SK-MEL-5 (cell line): ENCODE measurements at places on chromosomes 13 and 19. TPM values are rescaled to one million over a fixed set of nuclear protein-coding genes. Genes with fewer than 3 reads are reported as not detected.

Gene AMER2
- 0.13 TPM in 1 of 2 replicates, not detected in the other for total RNA-seq

Gene KLK12
- total RNA-seq = not detected in 2 replicates

Gene IGLON5
- 0.11 TPM in 1 of 2 replicates, not detected in the other for total RNA-seq

Gene ERICH6B
- total RNA-seq = not detected in 2 replicates

Gene ZNF418
- 0.45 and 3.5 TPM in 2 replicates for total RNA-seq

Gene SERPINE3
- not detected in 2 replicates for total RNA-seq

Gene PRODH2
- total RNA-seq = not detected in 2 replicates

Gene RNF113B
- not detected in 2 replicates for total RNA-seq

Gene KRTDAP
- not detected in 2 replicates for total RNA-seq

Gene USHBP1
- total RNA-seq = not detected in 2 replicates

Gene ICAM5
- 0.29 and 0.66 TPM in 2 replicates for total RNA-seq

Gene TEX29
- 0.40 TPM in 1 of 2 replicates, not detected in the other for total RNA-seq

Gene NLRP5
- total RNA-seq = not detected in 2 replicates

Gene ZNF625
- total RNA-seq = 1.6 and 1.9 TPM in 2 replicates

Gene SPIB
- not detected in 2 replicates for total RNA-seq

Gene ZNF763
- total RNA-seq = 0.51 and 1.8 TPM in 2 replicates

Gene ZNF253
- total RNA-seq = 4.7 and 6.7 TPM in 2 replicates

Gene ZNF543
- 7.4 TPM in 2 replicates for total RNA-seq

Gene CCDC106
- 8.3 and 10.1 TPM in 2 replicates for total RNA-seq

Gene ZNF813
- 3.4 and 3.9 TPM in 2 replicates for total RNA-seq

Gene KLK4
- total RNA-seq = 1.0 TPM in 1 of 2 replicates, not detected in the other
